Activated T-helper 17 cell treated with anti-CD3 and anti-CD28 coated beads, Interleukin-2, amount 50 U/mL, for 72 hours (primary cell): ENCODE measurements at places on chromosomes 2 and 18.

DNA sequence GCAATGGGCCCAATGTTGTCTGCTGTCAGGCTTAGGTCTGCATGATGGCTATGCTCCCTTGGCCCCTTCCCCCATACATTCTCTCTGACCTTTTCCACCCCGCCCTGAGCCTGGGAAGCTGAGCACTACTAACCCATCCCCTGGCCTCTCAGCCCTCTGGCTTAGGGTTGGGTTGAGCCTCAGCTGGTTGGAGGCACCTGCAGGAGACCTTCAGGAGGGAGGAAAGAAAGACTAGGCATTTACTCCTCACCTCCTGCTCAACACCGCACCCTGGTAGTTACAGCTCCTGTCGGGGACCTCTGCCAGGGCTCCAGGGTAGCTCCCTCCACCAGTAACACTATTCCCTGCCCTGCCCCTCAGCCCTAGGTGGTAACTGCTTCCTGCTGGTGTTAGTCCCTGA is 80.5 kb downstream of the GALNT14 start:
- no peak for ATAC-seq

- ATAC-seq = no peak
These were observed 22.9 kb downstream of the FAP start for GRCh38 chr2:162220368-162220767.

DNA sequence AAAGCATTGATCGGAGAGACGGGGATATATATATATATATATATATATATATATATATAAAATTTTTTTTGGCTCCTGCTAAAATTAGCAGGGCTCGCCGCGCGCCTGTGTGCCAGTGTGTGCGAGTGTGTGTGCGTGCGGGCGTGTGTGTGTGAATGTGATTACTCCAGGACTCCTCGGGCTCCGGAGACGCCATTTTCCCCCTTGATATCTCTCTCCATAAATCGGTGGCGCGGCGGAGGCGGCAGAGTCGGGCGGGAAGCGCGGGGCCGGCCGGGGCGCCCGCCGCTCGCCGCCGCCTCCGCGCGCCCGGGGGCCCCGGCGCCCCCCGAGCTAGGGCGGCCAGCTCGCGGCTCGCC is 795 bp upstream of the SETBP1 start:
- ATAC-seq = peak; percentile 28

DNA sequence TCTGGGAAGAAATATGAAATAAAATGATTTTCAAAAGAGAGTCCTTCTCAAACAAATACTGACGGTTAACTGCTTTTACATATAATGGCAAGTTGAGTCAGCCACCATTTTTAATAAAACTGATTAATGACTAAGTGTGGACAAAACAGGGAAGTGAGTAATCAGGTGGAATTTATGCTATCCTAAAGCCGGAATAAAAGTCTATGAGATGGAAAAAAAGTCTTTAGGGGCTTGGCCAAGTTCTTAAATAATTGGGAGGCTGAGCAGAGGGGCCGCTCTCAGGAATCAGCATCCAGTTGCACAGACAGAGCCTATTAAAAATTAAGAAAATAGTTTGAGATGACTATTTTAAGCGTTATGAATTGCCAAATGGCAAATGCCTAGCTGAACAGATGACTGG is 58.6 kb upstream of the AFF3 start:
- no peak for ATAC-seq

DNA sequence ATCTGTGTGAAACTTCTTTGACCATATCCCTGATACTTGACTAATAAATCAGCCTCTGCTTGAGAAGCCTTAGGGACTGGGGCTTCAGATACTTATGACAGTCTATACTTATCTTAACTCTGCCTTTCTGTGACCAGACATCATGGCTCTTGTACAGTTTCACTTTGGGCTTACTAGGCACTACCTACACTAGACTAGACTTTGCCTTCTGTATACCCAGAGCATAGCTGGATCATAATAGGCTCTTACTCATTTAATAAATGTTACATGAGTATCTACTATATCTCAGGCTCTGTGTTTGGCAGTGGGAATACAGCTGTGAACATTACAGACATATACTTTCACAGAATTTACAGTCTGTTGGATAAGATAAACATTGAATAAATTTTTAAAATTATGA is 9.0 kb downstream of the UGP2 start:
- ATAC-seq = peak; percentile 80

- ATAC-seq = no peak
These were observed 15.9 kb upstream of the IL1R1 start for GRCh38 chr2:102126660-102127059.

- ATAC-seq = no peak
These were observed 33.2 kb upstream of the SLC40A1 start for GRCh38 chr2:189613650-189614420.

DNA sequence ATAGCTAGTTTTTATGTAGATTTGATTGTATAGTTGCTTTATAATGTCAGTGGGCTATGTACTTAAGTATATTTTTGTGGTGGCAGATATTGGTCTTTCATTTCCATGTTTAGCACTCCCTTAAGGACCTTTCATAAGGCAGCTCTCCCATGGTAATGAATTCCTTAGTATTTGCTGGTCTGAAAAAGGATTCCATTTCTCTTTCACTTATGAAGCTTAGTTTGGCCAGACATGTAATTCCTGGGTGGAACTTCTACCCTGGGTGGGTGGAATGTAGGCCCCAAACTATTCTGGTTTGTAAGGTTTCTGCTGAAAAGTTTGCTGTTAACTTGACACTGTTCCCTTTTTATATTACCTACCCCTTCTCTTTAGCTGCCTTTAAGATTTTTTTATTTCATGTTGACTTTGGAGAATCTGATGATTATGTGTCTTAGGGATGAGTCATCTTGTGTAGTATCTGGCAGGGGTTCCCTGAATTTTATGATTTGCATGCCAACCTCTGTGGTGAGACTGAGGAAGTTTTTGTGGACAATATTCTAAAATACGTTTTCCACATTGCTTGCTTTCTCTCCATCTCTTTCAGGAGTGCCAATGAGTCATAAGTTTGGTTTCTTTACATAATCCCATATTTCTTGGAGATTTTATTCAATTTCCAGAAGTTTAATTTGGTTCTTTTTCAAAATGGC is 65.4 kb upstream of the VRK2 start:
- no peak for ATAC-seq

GRCh38 chr2:122680662-122681061 is 925.2 kb downstream of the TSN start:
- ATAC-seq = no peak

- ATAC-seq = no peak
These were observed 170.7 kb downstream of the STK39 start for GRCh38 chr2:168076731-168077130.

DNA sequence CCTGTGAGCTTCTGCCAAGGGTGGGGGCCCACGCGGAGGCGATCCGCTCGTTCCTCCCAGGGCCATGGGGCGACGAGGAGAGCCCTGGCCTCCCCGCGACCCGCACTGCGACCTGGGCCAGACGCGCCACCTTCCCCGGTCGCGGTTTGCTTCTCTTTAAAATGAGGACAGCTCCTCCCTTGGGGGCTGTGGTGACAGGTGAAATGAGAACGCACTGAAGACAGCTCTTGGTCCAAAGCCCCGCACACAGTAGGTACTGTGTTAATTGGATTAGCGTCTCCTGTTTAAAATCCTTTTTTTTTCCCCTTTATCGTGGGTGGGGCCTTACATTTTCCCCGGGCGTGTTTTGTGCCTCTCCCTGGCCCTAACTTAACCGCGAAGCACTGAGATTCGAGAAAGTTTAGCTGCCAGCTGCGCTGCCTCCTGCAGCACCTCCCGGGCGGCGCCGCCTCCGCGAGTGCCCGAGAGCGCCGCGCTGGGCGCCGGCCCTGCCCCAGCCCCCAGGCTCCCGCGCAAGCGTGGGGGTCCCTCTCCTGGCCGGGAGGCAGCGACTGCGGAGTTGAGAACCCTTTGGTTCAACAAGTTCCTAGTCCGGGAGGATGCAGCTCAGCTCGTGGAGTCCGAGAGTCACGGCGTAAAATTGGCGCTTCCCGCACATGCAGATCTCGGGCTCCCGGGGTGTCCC is 1.1 kb downstream of the HPCAL1 start:
- ATAC-seq = peak; percentile 11

GRCh38 chr2:231613331-231613662 is 20.6 kb downstream of the TEX44 start:
- no peak for ATAC-seq

DNA sequence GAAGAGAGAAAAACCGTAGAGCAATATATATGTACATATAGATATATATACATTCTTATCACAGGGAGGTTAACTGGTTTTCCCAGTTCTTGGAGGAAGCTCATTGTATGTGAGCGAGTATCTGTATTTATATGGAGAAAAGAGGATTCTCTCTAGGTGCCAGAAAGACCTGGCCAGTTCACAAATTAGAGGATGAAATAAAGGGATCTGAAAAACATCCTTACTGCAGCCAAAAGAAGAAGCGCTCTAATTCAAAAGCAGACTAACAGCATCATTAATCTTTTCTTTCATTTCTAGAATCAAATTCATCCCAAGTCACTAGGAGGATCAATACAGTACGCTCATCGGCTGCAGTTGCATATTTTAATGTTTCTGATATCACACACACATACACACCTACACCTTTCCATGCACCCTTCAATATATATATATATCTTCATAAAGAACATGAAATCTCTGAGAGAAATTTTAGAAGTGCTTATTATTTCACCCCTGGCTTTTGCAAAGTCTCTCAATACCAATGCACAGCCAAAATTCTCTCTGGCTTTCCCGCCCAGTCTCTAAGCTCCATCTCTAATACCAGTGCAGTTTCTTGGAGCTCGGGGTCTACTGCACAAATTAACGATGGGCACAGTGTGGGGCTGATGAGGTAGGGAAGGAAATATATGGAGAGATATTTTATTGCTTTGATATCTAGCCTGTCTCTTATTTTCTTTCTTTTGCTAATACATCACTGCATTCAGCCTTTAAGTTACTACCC is 731 bp downstream of the NRXN1 start:
- ATAC-seq = no peak

DNA sequence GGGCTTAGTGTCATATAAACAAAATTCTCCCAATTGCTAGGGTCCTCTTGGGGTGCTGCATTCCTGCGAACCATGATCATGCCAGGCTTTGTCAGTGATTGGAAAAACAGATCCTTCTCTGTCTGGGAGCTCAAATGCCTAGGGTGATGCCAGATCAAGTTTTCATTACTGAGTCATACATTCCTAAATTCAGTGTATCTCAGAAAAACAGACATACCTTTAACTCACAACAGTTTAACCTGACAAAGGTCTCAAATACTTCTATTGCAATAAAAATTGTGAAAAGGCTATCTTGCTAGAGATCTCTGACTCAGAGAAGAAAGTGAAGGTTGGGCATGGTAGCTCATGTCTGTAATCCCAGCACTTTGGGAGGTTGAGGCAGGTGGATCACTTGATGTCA is 86.9 kb downstream of the SH3YL1 start:
- ATAC-seq = no peak

GRCh38 chr2:69089266-69089665 is 76.3 kb downstream of the ANTXR1 start:
- no peak for ATAC-seq

DNA sequence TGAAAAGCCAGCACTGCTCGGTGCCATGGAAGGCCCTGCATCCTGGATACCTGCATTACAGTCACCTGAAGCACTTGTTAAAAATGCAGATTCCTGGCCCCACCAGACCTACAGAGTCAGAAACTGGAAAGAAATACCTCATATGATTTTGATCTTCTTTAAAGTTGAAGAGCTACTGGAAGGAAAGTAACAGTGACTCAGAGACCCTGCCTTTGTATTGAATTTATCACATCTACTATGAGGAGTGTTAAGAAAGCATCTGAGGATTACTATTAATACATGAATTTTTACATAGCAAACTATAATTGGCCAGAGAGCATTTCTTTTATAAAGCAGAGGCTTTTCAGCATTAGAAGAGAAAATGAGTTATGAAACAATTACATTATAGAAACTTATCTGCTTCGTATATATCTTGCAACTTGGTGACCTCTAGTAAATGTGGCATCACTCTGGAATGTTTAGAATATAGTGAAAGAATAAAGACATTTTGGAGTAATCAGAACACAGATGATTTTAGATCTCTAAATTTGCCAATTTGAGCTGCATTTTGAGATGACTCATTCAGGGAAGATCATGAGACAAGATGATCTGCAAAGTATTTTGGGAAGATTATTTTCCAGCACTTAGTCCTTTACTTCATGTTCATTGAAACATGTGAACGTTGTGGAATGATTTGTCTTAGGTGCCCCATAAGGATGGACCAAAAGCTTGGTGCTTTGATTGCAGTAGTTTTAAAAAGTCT is 12.2 kb downstream of the PTPRM start:
- no peak for ATAC-seq

GRCh38 chr2:196944570-196944969 is 18.1 kb upstream of the PGAP1 start:
- no peak for ATAC-seq
